ENCODE measurements at places on chromosomes 3 and 15. TPM values are rescaled to one million over a fixed set of nuclear protein-coding genes. Genes with fewer than 3 reads are reported as not detected.

The CILP gene
- 0.14 TPM for total RNA-seq

The GPR87 gene
- not detected for total RNA-seq

The DAPK2 gene
- 8.5 TPM for total RNA-seq

The HRG gene
- total RNA-seq, result not detected

The SV2B gene
- total RNA-seq, result not detected

The FAM107A gene
- 1.6 TPM for total RNA-seq

The CCR4 gene
- total RNA-seq, result not detected

The C3orf22 gene
- not detected for total RNA-seq

The CCDC51 gene
- total RNA-seq, result 12.4 TPM

The CACNA1D gene
- 1.1 TPM for total RNA-seq

The IQCH gene
- total RNA-seq, result 2.8 TPM

The PPP1R14D gene
- total RNA-seq, result not detected

The CLDN1 gene
- 0.14 TPM for total RNA-seq

The TUSC7 gene
- not detected for total RNA-seq

The DZIP1L gene
- total RNA-seq, result 28.1 TPM

The CTXN2 gene
- 0.18 TPM for total RNA-seq

The SLC51B gene
- not detected for total RNA-seq

The FAM227B gene
- total RNA-seq, result 7.1 TPM

The HIGD2B gene
- total RNA-seq, result not detected

The QTRT2 gene
- 40.2 TPM for total RNA-seq

The DNAH1 gene
- 3.2 TPM for total RNA-seq

The MYZAP gene
- total RNA-seq, result 0.28 TPM

The CHRNA7 gene
- 9.5 TPM for total RNA-seq

The PARP3 gene
- total RNA-seq, result 4.3 TPM

The CLDN18 gene
- total RNA-seq, result not detected

The BDH1 gene
- 28.7 TPM for total RNA-seq

The MESP2 gene
- total RNA-seq, result 0.36 TPM

The MAGI1 gene
- 47.7 TPM for total RNA-seq

The CERS3 gene
- 0.26 TPM for total RNA-seq

The RBP2 gene
- not detected for total RNA-seq

The GLDN gene
- 1.7 TPM for total RNA-seq

The LIPH gene
- not detected for total RNA-seq

The KLHL40 gene
- total RNA-seq, result not detected

The C3orf49 gene
- total RNA-seq, result not detected

The ZNF620 gene
- 24.0 TPM for total RNA-seq

The BUB1B gene
- total RNA-seq, result 96.6 TPM

The P2RY14 gene
- total RNA-seq, result not detected

The THRB gene
- total RNA-seq, result 0.77 TPM

The SUSD5 gene
- total RNA-seq, result 2.1 TPM

The TNFAIP8L3 gene
- total RNA-seq, result not detected

The KBTBD13 gene
- total RNA-seq, result not detected

The SAMD7 gene
- total RNA-seq, result not detected

The BLM gene
- total RNA-seq, result 47.8 TPM

The ITIH4 gene
- 6.3 TPM for total RNA-seq

The TGM4 gene
- not detected for total RNA-seq

The DAZL gene
- not detected for total RNA-seq

The GPR62 gene
- 0.18 TPM for total RNA-seq

The B3GALNT1 gene
- 27.1 TPM for total RNA-seq

The RTP4 gene
- not detected for total RNA-seq

The HESX1 gene
- 0.98 TPM for total RNA-seq
